ENCODE measurements at places on chromosomes 11 and 22.

GRCh38 chr11:83681906-83682610, 395.9 kb upstream of the CCDC90B start:
- DNase-seq: no peak

DNA sequence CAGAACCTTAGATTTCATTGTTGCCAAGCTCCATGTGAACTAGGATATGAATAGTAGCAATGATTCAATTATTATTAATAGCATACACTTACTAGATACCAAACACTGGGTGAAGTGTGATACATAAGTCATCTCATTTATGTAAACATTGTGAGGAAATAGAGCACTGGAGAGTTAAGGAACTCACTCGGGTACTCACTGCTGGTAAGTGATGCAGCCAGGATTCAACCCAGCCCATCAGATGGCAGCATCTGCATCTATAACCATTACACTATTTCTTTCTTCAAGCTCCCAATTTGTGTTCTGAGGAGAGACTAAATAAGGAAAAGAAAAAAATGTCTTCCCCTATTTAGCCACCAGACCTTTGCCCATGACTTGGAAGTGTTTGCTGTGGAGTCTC, 10.2 kb upstream of the ALG8 start:
- no peak for DNase-seq

- DNase-seq: peak; percentile 7
These were observed at the start of gene NCR3LG1 for GRCh38 chr11:17351510-17352176. Gene NCR3LG1, plus strand, starts transcription at chr11:17351800. Its CDS starts 170 bp downstream, at chr11:17351970.

DNA sequence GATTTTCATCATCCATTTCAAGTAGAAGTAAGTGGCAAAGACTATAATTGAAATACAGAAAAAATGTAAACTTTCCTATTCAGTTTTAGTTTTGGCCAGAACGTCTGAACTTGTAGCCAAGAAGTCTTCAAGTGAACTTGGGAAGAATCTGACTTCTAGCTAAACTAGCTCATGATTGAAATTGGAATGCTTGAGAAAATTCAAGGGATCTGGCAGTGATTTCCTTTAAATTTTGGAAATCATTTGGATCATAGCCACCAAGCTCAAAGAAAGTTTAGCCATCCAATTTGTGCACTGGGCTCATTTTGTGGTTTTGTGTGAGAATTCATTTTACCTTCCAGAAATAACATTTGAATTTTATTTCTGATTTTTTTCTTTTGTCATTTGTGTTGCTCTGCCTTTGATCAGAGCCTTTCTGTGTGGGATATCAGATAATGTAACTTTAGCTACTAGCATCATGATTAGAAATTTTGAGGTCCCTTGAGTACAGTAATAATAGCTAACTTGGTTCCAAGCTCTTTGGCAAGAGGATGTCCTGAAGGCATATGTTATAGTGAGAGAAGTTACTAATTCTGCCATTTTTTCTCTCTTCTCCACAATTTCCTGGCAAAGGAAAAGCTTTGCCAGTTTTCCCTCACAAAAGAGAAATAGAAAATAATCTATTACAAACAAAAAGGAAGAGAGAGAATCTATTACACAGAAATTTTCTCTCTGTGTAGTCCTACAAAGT, 2123.7 kb upstream of the RAG2 start:
- no peak for DNase-seq

DNA sequence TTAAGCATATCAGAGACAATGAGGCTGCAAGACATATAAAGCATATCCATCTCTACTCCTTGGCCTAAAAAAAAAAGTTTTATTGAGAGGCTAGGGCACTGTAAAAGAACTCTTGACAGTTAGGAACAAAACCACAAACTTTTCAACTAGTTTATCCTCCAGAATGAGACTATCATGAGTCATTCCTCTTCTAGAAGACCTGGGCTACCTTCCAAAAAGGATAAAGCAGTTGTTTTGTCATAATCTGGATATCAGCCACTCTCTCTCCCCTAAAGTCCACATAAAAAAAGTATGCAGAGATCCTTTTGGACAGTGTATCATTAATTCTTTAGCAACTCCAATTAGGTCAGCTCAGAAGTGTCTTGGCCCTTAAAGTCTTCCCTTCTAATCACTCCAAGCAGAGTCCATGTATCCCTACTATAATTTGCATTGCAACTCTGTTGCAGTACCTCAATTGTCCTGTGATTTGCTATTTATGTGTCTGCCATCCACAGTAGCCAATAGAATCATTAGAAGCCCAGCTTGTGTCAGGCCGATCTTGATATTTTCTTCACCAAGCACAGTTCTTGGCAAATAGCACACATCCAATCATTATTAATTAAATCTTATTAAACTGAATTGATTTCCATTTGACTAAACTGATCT, 10.4 kb downstream of the OR51T1 start:
- no peak for DNase-seq

GRCh38 chr11:4830346-4830745, 9.2 kb downstream of the OR51F2 start:
- no peak for DNase-seq

- no peak for DNase-seq
These were observed 1339.3 kb downstream of the TBC1D22A start for GRCh38 chr22:48101704-48102103.

GRCh38 chr11:91854171-91854570, 370.4 kb upstream of the FAT3 start:
- no peak for DNase-seq

DNA sequence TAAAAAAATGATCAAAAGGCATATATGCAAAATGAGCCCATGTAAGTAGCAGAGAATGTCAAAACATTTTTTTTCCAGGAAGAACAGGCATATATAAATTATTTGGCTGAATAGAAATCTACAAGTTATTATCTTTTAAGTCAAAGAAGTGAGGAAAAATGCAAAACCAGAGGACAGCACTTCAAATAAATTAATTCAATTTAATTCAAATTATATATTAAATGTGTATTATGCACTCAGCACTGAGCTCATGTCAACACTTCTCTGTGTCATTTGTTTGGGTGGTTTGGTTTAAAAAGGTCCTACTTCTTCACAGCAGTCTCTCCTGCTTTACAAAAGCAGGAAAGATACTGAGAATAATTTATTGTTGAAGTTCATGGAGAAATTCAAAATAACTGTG, 41.9 kb upstream of the PDGFD start:
- no peak for DNase-seq

GRCh38 chr11:9273376-9274336, 8.5 kb upstream of the DENND5A start:
- no peak for DNase-seq

GRCh38 chr11:84420271-84420670, 1134.1 kb upstream of the CCDC90B start:
- no peak for DNase-seq

DNA sequence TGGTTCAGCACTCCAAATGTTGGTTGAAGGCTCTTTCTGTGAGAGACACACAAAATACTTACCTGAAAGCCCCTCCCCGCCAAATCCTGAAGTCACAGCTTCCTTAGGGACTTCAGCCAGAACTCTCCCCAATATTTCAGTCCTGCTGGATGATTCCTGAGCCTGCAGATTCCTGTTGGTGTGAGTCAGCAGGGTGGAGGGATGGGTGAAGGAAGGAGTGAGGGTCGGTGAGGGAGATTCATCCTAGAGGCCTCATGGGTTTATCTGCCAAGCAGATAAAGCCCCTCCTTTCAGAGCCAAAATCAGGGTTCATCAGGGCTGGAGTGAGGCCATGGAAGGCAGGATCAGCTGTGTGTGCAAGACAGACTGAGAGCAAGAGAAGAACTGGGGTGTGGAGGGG, 37.9 kb downstream of the SMIM38 start:
- no peak for DNase-seq

- no peak for DNase-seq
These were observed 2.0 kb downstream of the NAV2 start for GRCh38 chr11:19714387-19715363.

DNA sequence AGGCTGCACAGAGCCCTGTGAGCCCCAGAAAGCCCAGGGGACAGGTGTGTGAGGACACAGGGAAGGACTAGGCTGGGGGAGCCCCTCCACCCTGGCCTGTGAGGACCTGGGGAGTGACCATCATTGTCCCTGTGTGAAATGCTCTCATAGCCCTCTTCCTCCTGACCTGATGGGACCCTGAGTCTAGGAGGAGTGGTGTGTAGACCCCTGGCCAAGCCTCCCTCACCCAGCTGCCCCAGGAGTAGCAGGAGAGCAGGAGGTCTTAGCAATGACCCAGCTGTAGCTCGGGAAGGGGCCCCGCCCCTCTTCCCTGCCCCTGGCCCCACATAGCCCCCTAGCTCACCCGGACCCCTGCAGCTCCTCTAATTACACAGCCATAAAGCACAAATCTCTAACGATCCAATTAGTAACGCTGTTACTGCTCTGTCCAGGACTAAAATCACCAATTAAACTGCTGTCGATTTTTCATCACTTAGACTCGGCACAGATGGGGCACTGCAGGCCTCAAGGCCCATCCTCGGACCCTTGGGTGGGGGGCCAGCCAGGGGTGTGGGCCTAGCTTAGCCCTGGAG, 6.6 kb upstream of the CABP7 start:
- no peak for DNase-seq

GRCh38 chr11:134516529-134516928, 104.5 kb upstream of the B3GAT1 start:
- DNase-seq: no peak

DNA sequence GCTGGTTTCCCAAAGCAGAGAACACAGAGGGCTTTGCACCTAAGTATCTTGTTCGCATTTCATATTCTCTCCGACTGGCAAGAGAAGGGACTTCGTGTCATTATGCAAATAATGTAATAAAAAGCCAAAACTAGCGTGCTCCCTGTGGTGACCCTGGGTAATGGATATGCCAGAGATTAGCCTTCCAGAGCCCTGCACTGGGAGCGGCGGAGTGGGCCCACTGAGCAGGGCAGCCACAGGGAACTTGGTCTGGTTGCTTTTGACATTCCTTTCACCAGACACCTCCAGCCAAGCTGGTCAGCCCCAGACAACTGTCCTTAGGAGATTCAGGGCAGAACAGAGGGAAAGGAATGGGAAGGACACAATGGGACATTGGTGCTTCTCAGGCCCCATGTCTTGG, 56.1 kb downstream of the FLI1 start:
- DNase-seq: no peak

DNA sequence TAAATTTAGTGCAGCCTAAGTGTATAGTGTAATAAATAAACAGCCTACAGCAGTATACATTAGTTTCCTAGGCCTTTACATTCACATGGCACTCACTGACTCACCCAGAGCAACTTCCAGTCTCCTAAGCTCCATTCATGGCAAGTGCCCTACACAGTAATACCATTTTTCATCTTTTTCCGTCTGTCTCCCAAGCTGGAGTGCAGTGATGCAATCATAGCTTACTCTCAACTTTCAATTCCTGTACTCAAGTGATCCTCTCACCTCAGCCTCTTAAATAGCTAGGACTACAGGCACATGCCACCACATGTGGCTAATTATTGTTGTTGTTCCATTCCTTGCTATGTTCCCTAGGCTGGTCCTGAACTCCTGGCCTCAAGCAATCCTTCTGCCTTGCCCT, 54.4 kb downstream of the FCHSD2 start:
- no peak for DNase-seq

DNA sequence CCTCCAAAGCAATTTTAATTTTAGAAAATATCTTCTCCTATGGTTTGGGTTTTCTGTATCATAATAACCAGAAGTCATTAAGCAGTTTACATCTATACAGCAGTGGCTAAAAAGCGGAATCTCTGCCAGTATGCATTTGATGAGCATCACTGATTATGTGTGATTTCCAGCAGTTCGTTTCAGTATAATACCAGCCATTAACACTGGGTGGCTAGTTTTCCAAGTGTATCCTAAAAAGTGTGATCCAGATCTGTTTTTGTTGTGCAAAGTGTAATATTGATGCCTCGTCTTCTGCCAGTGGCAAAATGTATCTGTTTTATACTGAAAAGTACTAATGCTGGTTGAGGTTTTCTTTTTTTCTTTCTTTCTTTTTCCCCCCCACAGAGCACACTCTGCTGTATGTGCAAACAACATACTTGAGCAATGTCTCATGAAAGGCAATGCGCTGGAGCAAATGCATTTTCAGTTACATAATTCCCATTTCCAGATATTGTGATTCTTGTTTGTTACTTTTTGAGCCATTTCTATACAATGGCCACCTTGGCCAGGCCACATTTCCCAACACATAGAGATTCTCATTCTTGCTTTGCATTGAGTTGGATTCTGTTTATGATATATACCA, 64.2 kb downstream of the SLC36A4 start:
- DNase-seq: no peak

- DNase-seq: no peak
These were observed 38.5 kb downstream of the TIMP3 start for GRCh38 chr22:32839831-32840584.

DNA sequence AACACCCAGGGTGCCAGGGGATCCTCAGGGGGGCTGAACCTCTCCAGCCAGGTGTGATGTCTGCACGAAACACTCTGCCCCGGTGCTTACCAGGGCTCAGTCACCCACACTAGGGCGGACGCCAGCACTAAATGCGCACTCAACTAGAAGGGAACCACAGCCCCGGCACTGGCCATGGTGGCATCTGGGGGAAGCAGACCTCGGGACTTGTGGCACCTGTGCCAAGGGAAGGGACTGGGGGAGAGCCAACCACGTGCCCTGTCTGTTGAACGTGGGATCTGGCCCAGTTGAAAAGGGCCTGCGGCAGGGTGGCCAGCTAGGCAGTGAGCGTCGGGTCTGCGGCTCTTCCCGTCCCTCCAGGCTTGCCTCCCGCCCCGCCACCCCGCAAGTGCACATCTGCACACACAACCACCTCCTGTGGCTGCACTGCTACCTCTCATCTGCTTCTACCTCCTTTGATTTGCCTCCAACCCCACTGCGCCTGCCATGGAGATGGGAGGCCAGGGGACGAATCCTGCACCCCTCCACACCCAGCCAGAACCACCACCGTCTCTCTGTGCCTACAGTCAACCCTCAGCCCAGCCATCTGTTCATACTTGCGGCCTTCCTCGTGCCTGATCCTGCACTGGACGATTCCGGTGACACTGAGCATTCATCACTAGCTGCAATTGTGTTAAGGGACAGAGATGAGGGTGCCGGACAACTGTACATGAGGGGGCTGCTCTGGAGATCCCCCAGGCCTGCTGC, 15.0 kb upstream of the MOB2 start:
- DNase-seq: no peak

DNA sequence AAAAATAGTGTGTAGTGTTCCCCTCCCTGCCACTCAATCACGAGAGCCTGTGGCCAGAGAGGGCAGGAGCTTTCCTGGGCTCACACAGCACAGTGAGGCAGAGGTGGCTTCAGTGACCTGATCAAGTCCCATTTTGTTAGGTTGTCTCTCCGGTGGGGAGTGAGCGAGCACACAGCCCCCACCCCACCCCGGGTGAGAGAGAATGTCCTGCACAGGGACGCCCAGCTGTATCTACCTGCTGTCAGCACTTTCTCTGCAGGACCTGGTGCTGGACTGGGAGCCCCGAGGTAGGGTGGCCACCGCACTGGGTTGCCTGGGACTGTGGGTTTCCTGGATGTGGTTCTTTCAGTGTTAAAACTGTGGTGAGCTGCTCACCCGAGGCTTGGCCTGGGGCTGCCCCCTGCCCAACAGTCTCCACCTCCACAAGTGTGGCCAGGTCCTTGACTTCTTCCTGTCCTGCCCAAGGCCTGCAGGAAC, 6.1 kb downstream of the CAPN5 start:
- DNase-seq: no peak

GRCh38 chr22:19514831-19515565, 9.2 kb downstream of the CLDN5 start:
- DNase-seq: no peak
